ENCODE measurements at places on chromosomes 2 and 18. TPM values are rescaled to one million over a fixed set of nuclear protein-coding genes. Genes with fewer than 3 reads are reported as not detected.

The ITGB1BP1 gene
- total RNA-seq, result 132 TPM

The ZNF2 gene
- 3.4 TPM for total RNA-seq

The EVX2 gene
- not detected for total RNA-seq

The DSG4 gene
- total RNA-seq, result not detected

The HAAO gene
- not detected for total RNA-seq

The FOXI3 gene
- total RNA-seq, result not detected

GRCh38 chr2:10765461-10765860 lies 44.0 kb downstream of the ATP6V1C2 start:
- DNase-seq, result no peak

- DNase-seq, result no peak
Measured at GRCh38 chr2:176171351-176172006, 14.4 kb downstream of the HOXD3 start.

- no peak for DNase-seq
Measured at GRCh38 chr18:58699551-58699950, 28.3 kb downstream of the MALT1 start.

DNA sequence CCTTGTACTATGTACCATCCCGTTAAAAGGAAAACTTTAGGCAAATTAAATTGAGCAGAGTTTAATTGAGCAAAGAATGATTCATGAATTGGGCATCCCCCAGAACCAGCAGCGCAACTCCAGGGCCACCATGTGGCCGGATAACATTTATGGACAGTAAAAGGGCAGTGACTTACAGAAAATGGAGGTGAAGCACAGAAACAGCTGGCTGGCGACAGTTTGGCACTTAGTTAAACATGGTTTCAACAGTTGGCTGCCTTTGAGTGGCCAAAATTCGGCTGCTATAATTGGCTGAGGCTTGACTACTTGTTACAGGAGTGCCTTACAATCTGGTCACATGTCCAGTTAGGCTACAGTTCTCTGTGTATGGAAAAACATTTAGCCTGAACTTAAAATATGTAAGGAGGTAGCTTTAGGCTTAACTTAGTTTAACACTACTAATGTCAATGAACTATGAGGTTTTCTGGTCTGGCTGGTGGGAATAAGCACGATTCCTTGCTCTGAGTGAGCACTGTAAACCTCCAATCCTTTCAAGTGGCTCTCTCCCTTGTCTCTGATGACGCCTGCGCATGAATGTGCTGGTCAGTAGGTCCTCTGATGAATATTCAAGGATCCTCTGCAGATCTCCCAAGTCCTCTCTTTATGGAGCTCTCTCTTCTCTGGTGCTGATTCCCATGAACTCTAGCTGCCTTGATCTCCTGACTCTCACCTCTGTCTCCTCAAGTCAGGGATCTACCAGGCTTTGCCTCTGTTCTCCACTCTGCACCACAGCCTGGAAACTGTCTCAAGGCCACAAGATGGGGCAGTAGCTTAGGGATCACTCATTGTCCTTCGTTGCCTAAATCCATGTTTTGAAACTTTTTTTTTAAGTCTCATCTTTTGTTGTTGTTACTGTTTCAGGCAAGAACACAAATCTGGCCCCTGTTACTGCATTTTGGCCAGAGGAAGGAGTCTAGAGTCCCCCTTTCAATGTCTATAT lies 24.4 kb upstream of the RAB31 start:
- DNase-seq, result no peak

- no peak for DNase-seq
Measured at GRCh38 chr2:26989156-26989555, 18.7 kb downstream of the MAPRE3 start.

- DNase-seq, result no peak
Measured at GRCh38 chr18:708096-708495, 4.3 kb downstream of the ENOSF1 start.

GRCh38 chr2:120391911-120392665 lies 46.2 kb downstream of the INHBB start:
- no peak for DNase-seq

DNA sequence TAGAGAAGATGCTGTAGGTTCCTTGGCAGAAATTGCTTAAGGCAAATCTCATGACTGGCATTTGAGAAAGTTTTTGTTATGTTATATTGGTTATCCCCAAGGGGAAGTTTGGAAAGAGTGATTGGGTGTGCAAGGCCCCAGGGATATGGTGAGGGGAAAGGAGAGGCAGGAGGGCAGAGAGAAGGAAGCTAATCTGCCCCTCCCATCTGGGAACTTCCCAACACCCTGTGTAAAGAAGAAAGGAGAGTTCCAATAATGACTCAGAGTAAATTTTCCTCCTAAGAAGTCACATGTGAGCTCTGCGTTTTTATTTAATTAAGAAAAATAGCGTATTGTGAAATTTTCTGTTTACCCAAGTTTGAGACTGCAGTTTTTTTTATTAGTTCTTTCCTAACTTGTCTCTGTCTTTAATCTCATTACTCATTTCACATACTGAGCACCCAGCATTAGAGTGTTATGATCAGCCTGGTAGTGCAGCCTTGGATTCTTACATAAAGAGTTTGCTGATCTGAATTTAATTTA lies 3.1 kb upstream of the KYNU start:
- no peak for DNase-seq

- no peak for DNase-seq
Measured at GRCh38 chr18:55440988-55441387, 147.0 kb downstream of the TCF4 start.

DNA sequence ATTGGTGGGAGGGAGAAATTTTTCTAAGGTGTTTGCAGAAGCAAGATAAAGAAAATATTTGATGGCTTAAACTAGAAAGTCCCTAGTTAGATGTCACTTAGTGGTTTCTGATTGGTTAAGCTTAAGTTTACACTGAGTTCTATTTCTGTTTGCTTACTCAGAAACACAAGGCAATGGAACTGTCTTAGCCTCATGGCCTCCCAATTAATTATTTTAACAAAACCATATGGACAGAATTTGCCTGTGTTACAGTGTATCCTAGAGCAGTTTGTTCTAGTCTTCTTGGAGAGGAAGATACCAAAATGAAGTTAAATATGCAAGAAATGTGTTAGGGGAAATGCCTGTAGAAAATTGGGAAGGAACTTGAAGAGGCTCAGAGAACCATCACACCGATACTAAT lies 4.6 kb upstream of the IMPACT start:
- no peak for DNase-seq

DNA sequence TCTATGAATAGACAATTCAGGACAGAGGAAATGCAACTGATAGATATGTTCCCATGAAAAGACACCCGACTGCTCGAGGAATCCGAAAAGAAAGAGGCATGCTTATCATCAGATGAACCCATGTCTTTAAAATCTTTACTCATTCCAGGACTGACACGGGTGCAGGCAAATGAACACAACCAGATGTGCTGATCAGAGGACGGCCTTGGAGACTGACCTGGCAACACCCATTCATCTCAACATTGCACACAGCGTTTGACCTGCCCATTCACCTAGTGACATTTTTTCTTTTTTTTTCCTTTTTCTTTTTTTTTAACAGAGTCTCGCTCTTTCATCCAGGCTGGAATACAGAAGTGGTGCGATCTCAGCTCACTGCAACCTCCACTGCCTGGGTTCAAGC lies 377.5 kb downstream of the EIPR1 start:
- DNase-seq, result no peak

- DNase-seq, result no peak
Measured at GRCh38 chr2:234880551-234881211, 71.1 kb upstream of the SH3BP4 start.

- no peak for DNase-seq
Measured at GRCh38 chr18:72468021-72468710, 76.0 kb downstream of the CBLN2 start.

GRCh38 chr2:164910101-164910899 lies 45.0 kb downstream of the SLC38A11 start:
- DNase-seq, result no peak
